ENCODE measurements at places on chromosomes 3 and 15.

- no peak for DNase-seq
These were observed 750 bp downstream of the PODXL2 start for GRCh38 chr3:127629467-127630403.

- no peak for DNase-seq
These were observed 366.8 kb upstream of the UMPS start for GRCh38 chr3:124363476-124363875.

- DNase-seq: peak; percentile 41
These were observed 6.1 kb upstream of the RPP14 start for GRCh38 chr3:58299839-58300516.

GRCh38 chr15:69080295-69081248 is 66.1 kb downstream of the NOX5 start:
- no peak for DNase-seq

- no peak for DNase-seq
These were observed 8.0 kb downstream of the CALML4 start for GRCh38 chr15:68197170-68197492.

Data from hematopoietic multipotent progenitor cell treated with erythropoietin and hydrocortisone succinate and interleukin-3 and kit ligand, for 8 days (in vitro differentiated cells).